Activated B cell treated with CpG ODN at 0.5 μM for 24 hours (primary cell): ENCODE measurements at places on chromosomes 3 and 15. TPM values are rescaled to one million over a fixed set of nuclear protein-coding genes. Genes with fewer than 3 reads are reported as not detected.

DNA sequence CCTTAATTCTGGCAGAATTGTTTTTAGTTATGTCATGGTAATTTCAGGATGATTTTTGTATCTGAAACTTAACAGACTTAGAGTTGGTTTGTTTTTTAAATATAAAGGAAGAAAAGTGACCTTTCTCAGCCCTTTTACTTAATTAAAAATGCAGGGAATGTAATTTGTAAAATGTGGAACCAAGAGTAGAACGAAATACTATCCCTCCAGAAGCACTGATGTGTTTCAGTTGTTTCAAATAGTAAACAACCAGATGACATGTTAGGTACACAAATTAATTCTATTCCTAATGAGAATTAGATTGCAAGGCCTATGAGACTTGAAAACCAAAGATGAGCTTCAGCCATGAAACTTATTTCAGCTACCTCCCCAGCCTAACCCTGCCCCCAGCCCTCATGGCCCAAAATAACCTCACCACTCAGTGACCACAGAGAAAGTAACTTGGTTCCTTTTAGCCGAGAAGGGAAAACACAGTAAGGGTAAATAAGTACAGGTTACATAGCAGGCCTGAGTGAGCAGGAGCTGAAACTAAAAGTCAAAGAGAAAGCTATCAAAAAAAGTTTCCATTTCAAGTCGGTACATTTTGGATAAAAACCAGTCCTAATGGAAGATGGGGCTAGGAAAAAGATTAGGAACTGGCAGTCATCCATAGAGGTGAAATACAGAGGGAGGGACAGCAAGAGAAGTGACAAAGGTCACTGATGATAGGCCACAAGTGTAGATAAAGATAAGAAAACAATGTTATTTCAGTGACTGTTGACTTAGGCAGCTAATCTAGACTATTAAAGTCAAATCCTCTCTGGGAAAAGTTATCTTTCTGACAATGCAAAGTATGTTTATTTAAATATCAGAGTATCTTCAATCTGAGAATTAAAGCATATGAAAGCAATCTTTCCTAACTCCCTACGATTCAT, 23.2 kb downstream of the SENP8 start:
- H3K4me1 ChIP-seq = peaks cover 15% of the 10 kb centered on the region
- no peaks in the 10 kb centered on the region for H3K36me3 ChIP-seq
- H3K27me3 ChIP-seq = no peaks in the 10 kb centered on the region
- H3K4me3 ChIP-seq = peak overlapping the region; percentile 44
- H3K27ac ChIP-seq = peak overlapping the region; percentile 87

DNA sequence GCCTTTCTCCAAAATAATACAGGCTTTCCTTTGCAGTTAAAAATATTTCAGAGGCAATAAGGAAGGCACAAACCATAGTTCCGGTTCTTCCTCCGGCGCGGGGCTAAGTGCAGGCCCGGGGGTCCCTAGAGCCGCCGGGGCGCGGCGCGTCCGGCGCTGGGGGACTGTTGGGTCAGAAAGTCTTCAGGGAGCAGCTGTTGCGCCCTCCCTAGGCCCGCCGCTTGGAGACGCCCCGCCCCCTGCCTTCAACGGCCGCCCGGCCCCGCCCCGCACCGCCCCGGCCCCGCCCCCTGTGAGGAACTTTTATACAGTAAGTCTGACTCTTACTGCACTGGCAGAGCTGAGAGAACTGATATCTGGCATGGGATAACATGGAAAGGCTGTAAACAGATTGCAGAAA, 283.1 kb upstream of the ARL6 start:
- H3K36me3 ChIP-seq = no peaks in the 10 kb centered on the region
- no peak overlapping the region for H3K27ac ChIP-seq
- no peak for DNase-seq
- no peaks in the 10 kb centered on the region for H3K4me1 ChIP-seq

DNA sequence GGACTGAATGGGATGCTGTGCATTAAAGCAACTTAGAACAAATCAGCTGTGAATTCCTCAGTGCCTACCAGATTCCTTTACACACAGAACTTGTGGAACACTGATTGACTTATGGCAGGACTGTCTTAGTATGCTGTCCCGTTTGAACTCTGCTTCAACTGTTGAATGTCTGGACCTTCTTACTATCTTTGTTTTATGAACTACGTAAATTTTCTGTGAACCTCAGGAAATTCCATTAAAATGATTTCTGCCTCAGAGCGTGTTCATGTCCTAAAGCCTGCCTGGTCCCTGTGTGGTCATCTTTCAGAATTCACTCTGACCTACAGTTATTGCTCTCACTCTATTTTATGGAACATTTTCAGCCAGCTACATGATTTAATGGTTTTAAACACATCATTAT, 29.4 kb upstream of the FBN1 start:
- no peak overlapping the region for H3K4me3 ChIP-seq
- no peaks in the 10 kb centered on the region for H3K4me1 ChIP-seq
- DNase-seq = no peak
- no peak overlapping the region for H3K27ac ChIP-seq

DNA sequence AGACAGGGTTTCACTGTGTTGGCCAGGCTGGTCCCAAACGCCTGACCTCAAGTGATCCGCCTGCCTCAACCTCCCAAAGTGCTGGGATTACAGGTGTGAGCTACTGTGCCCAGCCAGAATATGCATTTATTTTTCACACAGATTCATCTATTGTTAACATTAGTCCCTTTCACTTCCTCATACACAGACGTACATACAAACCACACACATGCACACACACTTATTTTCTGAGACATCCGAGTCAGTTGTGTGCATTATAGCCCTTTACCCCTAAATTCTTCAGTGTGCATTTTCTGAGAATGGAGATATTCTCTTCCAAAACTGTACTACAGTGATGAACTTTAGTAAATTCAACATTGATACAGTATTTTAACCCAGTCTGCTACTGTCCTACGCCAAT, 15.0 kb upstream of the MEX3B start:
- H3K27ac ChIP-seq = no peak overlapping the region
- DNase-seq = no peak
- peaks cover 58% of the 10 kb centered on the region for H3K27me3 ChIP-seq
- H3K4me1 ChIP-seq = peaks cover 11% of the 10 kb centered on the region
- H3K36me3 ChIP-seq = no peaks in the 10 kb centered on the region

DNA sequence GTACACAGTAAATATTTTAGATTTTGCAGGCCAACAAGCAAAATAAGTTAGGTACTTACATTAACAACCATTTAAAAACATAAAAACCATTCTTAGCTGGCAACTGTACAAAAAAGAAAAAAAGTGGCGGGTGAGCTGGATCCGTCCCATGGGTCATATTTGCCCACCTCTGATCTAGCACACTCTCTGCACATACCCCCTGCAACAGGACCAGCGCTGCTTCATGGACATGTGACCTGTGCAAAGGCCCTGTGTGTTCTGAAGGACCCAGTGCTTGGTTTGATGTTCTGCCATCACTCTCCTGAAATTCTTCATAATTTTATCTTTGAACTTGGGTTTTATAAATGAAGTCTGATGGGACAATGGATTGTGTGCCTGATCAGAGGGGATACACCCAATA, 72.5 kb upstream of the ACAN start:
- no peaks in the 10 kb centered on the region for H3K36me3 ChIP-seq
- no peaks in the 10 kb centered on the region for H3K27me3 ChIP-seq
- H3K27ac ChIP-seq = no peak overlapping the region
- peaks cover 26% of the 10 kb centered on the region for H3K4me1 ChIP-seq
- DNase-seq = no peak

- no peak overlapping the region for H3K4me3 ChIP-seq
- no peak overlapping the region for H3K27ac ChIP-seq
- H3K27me3 ChIP-seq = no peaks in the 10 kb centered on the region
- peaks cover 7% of the 10 kb centered on the region for H3K36me3 ChIP-seq
- peaks cover 20% of the 10 kb centered on the region for H3K4me1 ChIP-seq
Observed at GRCh38 chr15:64586259-64586870, 126.0 kb downstream of the ZNF609 start.

- no peaks in the 10 kb centered on the region for H3K36me3 ChIP-seq
- H3K27ac ChIP-seq = no peak overlapping the region
- no peaks in the 10 kb centered on the region for H3K27me3 ChIP-seq
- DNase-seq = no peak
- H3K4me3 ChIP-seq = no peak overlapping the region
Observed at GRCh38 chr15:27062951-27063350, 92.0 kb downstream of the GABRG3 start.

- no peak overlapping the region for H3K4me3 ChIP-seq
- H3K27ac ChIP-seq = no peak overlapping the region
- no peaks in the 10 kb centered on the region for H3K4me1 ChIP-seq
- DNase-seq = no peak
- H3K27me3 ChIP-seq = no peaks in the 10 kb centered on the region
Observed at GRCh38 chr3:22121068-22121701, 370.2 kb upstream of the ZNF385D start.

DNA sequence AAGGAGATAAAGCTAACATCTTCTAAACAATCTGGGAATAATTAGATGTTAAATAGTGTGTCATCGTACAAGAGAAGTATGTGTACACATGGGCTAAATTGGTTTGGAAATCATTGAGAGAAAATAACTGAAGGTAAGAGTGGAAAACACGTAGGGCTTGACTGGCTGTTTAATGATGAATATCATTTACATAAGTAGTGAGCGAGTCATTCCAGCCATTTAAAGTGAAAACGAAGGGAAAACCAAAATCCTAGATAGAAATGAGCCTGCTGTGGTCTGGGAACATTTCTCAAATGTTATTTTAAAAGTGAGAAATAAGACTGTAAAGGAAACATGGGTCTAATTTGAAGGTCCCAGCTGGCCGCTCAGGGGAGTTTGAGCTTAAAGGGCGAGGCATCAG, 41.9 kb upstream of the KCNMB2 start:
- H3K4me1 ChIP-seq = no peaks in the 10 kb centered on the region
- H3K27ac ChIP-seq = no peak overlapping the region

DNA sequence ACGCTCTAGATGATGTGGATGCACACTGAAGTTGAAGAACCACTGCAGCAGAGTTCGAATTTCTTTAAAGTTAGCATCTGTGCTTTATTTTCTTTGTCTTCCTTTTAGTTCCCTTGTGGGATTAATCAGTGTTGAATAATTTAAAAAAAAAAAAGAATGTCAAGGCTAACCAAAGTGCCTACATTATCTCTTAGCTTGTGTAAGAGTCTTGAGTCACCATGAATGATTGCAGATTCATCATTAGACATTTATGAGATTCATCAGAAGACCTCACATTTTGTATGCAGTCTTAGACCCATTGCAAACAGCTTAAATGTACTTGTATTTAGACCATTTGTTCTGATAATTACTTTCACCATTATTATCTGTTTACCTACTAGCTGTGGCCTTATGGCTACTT, 182.2 kb downstream of the FNDC3B start:
- no peaks in the 10 kb centered on the region for H3K4me1 ChIP-seq
- no peaks in the 10 kb centered on the region for H3K27me3 ChIP-seq
- H3K36me3 ChIP-seq = no peaks in the 10 kb centered on the region
- DNase-seq = no peak
- no peak overlapping the region for H3K4me3 ChIP-seq

DNA sequence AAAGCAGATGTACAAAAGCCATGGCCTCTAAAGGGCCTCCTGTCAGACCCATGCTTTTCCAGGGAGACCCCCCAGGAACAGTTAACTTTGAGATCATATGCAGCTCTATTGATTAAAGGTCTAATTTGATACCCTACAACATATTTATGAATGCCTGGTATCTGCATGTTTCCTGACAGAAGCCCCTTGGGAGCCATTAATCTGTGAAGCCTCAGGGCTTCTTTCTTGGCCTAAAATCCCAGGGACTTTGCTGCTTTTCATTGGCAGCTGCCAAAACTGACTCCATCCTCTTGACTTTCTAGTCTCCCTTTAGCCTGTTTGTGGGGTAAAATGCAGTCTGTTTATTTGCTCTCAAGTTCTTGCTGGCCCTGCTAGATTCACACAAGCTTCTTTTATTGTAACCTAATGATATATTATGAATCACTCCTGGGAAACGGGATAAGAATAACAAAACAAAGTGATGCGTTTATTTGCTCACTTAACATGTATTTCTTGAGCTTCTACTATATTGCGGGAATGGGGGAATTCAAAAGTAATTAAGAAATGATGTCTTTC, 257.0 kb downstream of the LSAMP start:
- H3K36me3 ChIP-seq = no peaks in the 10 kb centered on the region
- no peak overlapping the region for H3K27ac ChIP-seq
- DNase-seq = no peak
- no peaks in the 10 kb centered on the region for H3K27me3 ChIP-seq
- H3K4me3 ChIP-seq = no peak overlapping the region
- no peaks in the 10 kb centered on the region for H3K4me1 ChIP-seq

GRCh38 chr3:139310474-139310933, 33.3 kb upstream of the MRPS22 start:
- H3K36me3 ChIP-seq = no peaks in the 10 kb centered on the region
- peaks cover 8% of the 10 kb centered on the region for H3K27me3 ChIP-seq
- H3K4me3 ChIP-seq = no peak overlapping the region
- H3K27ac ChIP-seq = no peak overlapping the region

DNA sequence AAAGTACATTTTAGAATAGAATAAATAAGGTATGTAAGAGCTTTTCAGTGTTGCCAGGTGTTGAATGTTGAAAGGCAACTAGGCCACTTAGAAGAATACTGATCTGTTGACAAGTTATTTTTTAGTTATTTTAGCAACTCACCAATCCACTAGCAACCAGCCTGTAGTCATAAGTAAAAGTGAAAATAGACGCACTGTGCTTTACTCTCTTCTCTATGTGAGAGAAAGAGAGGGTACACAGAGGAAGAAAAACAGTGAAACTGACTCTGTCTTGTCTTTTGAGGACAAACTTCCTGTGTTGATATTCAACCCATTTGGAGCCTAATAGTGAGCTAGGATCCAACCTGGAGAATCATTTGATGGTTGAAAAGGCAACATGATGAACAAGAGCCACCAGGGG, 327.1 kb upstream of the GOLIM4 start:
- H3K4me1 ChIP-seq = no peaks in the 10 kb centered on the region
- no peak for DNase-seq
- no peak overlapping the region for H3K27ac ChIP-seq
- no peak overlapping the region for H3K4me3 ChIP-seq

DNA sequence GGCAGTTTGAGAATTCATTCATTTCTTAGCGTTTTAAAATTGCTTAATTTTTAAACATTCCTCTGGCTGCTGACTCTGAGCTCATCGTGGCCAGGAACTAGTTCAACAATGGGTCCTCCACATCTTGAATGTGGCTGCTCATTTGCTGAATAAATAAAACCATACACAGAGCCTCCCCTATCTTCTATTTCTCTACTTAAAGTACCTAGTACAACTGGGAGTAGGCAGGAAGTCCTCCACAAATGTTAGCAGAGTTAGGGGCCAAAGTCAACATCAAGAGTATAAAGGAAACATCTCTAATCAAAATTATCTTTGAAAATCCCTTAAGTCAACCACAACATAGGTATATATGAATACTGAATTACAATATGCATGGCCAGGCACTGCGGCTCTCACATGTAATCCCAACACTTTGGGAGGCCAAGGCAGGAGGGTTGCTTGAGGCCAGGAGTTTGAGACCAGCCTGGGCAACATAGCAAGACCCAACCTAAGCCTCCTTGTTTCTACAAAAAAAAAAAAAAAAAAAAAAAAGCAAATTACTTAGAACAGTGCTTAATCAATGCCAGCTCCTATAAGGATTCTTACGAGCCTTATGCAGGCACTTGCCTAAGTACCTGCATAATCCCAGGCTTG, 57.5 kb upstream of the LMOD3 start:
- no peak overlapping the region for H3K4me3 ChIP-seq
- H3K4me1 ChIP-seq = no peaks in the 10 kb centered on the region
- H3K36me3 ChIP-seq = no peaks in the 10 kb centered on the region
- no peak for DNase-seq

ADCY5 gene
- not detected in 2 replicates for total RNA-seq

STRA6 gene
- not detected in 2 replicates for total RNA-seq

CLEC3B gene
- total RNA-seq = not detected in 2 replicates

HGD gene
- total RNA-seq = 0.78 and 1.0 TPM in 2 replicates

ZDHHC3 gene
- total RNA-seq = 38.5 and 43.4 TPM in 2 replicates

GNAT1 gene
- not detected in 2 replicates for total RNA-seq

PLA2G4B gene
- 5.3 and 8.2 TPM in 2 replicates for total RNA-seq

ERC2 gene
- total RNA-seq = not detected in 2 replicates

CLDN1 gene
- total RNA-seq = not detected in 2 replicates

MAP2K1 gene
- 37.9 and 42.0 TPM in 2 replicates for total RNA-seq

FGF7 gene
- total RNA-seq = 0.04 TPM in 1 of 2 replicates, not detected in the other

RSL24D1 gene
- total RNA-seq = 90.0 and 99.5 TPM in 2 replicates
